Bronchial smooth muscle cell (primary cell): ENCODE measurements at places on chromosomes 2 and 18. TPM values are rescaled to one million over a fixed set of nuclear protein-coding genes. Genes with fewer than 3 reads are reported as not detected.

Gene MBP
- total RNA-seq = 18.8 and 26.3 TPM in 2 replicates

Gene KIF3C
- total RNA-seq = 10.2 and 13.2 TPM in 2 replicates

Gene NYAP2
- not detected in 2 replicates for total RNA-seq

Gene NCKAP5
- total RNA-seq = 0.52 and 1.1 TPM in 2 replicates

Gene MERTK
- 0.63 and 0.86 TPM in 2 replicates for total RNA-seq

Gene KATNAL2
- total RNA-seq = 3.8 and 9.5 TPM in 2 replicates

Gene LIMS4
- total RNA-seq = 0.77 and 4.7 TPM in 2 replicates

Gene TP53I3
- total RNA-seq = 55.4 and 99.1 TPM in 2 replicates

Gene NFATC1
- total RNA-seq = 2.8 and 3.1 TPM in 2 replicates

Gene GRHL1
- total RNA-seq = 0.16 and 0.52 TPM in 2 replicates

Gene ERFE
- total RNA-seq = 0.32 and 1.3 TPM in 2 replicates

Gene HAAO
- total RNA-seq = 1.6 and 12.2 TPM in 2 replicates

Gene ZSWIM2
- total RNA-seq = not detected in 2 replicates

Gene LRATD1
- under 0.01 TPM in 1 of 2 replicates, not detected in the other for total RNA-seq

Gene NT5C1B
- total RNA-seq = not detected in 2 replicates

Gene TFPI
- total RNA-seq = 103 and 147 TPM in 2 replicates

Gene MYCN
- total RNA-seq = not detected in 2 replicates

Gene C2orf92
- total RNA-seq = 1.4 TPM in 2 replicates

Gene ZNF24
- 15.5 and 22.5 TPM in 2 replicates for total RNA-seq

Gene SMAD2
- 50.8 and 110 TPM in 2 replicates for total RNA-seq

Gene TMSB10
- 6,308 and 14,933 TPM in 2 replicates for total RNA-seq

Gene GREB1
- 0.47 and 0.60 TPM in 2 replicates for total RNA-seq

Gene ABCG8
- total RNA-seq = not detected in 2 replicates

Gene MOGAT1
- not detected in 2 replicates for total RNA-seq

Gene PRPF40A
- total RNA-seq = 60.6 and 81.5 TPM in 2 replicates

Gene CYP1B1
- total RNA-seq = 52.6 and 76.6 TPM in 2 replicates

Gene REG1B
- not detected in 2 replicates for total RNA-seq

Gene SPHKAP
- 0.09 TPM in 1 of 2 replicates, not detected in the other for total RNA-seq

Gene GALR1
- not detected in 2 replicates for total RNA-seq

Gene MC2R
- total RNA-seq = not detected in 2 replicates

Gene LBH
- total RNA-seq = 50.3 and 73.4 TPM in 2 replicates

Gene OTX1
- total RNA-seq = under 0.01 and 0.32 TPM in 2 replicates

Gene INO80C
- 2.1 and 4.4 TPM in 2 replicates for total RNA-seq

Gene SLC14A1
- 55.5 and 131 TPM in 2 replicates for total RNA-seq
